Gastrocnemius medialis (tissue), 4 donors: ENCODE measurements at places on chromosomes 5 and 9.

DNA sequence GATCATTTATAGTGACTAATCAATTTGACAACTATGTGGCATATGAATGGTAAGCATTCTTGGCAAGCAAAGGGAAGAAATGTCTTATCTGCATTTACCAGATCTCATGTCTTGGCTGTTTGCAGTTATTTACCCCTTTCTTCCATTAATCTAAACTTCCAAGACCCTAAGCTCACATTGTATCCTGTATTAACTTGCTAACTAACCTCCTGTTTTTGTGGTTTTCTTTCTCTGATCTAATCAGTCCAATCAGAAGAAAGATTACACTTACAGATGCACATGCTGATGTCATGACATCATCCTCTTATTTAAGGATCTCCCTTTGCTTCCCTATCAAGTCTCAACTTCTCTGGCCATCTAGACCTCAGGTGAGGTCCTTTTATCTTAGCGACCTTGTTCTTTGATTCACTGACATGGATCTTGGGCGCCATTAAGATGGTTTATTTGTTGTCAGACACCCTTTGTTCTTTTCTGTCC is 95.5 kb downstream of the F2RL2 start:
- no peaks in the 10 kb centered on the region for H3K4me1 ChIP-seq
- DNase-seq: no peak
- no peak overlapping the region for H3K4me3 ChIP-seq
- H3K36me3 ChIP-seq: no peaks in the 10 kb centered on the region
- no peaks in the 10 kb centered on the region for H3K27me3 ChIP-seq

DNA sequence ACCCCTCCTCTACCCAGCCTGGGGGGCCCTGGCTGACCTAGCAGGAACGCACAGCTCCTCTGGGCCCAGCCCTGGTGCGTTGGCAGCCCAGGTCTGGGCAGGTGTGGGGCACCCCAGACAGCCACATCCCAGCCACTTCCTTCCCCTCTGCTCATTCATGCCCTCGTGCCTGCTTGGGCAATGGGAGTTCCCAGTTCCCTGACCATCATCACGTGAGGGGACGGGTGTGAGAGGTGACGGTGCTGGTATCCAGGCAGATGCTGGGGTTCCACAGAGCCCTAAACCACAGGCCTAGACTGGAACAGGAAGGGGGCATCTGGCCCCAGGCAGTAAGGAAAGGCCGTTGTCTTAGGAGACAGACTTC is 8.4 kb downstream of the RALGDS start:
- peaks cover 37% of the 10 kb centered on the region for H3K36me3 ChIP-seq
- no peak overlapping the region for H3K4me3 ChIP-seq
- no peaks in the 10 kb centered on the region for H3K27me3 ChIP-seq
- H3K4me1 ChIP-seq: peaks cover 56% of the 10 kb centered on the region

DNA sequence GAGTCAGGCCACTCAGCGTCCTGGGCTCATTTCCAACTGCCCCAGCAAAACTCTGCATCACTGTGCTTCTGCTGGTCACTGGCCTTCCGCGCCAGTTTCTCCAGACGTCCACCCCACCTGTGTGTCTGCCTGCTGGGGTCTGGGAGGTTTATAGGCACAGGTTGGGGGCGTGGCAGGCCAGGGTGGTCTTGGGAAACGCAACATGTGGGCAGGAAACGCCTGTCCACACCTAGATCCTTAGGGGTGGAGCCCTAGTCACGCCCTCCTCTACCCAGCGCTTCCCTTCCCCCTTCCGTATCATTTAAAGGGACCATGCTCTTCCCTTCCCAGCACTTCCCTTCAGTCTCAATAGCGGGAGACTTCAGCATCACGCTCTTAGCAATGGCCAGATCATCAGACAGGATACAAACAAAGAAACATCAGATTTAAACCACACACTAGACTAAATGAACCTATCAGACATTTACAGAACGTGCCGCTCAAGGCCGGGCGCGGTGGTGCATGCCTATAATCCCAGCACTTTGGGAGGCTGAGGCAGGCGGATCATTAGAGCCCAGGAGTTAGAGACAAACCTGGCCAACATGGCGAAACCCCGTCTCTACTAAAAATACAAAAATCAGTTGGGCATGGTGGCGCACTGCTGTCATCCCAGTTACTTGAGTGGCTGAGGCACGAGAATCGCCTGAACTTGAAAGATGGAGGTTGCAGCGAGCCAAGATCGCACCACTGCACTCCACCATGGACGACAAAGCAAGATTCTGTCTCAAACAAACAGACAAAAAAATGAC is 11.8 kb upstream of the BTNL9 start:
- H3K36me3 ChIP-seq: no peaks in the 10 kb centered on the region
- H3K4me3 ChIP-seq: no peak overlapping the region
- H3K27ac ChIP-seq: no peak overlapping the region
- no peaks in the 10 kb centered on the region for H3K4me1 ChIP-seq
- no peak for DNase-seq

- peaks cover 4% of the 10 kb centered on the region for H3K4me1 ChIP-seq
- peak; percentile 6 for DNase-seq
- peak overlapping the region; percentile 40 for H3K4me3 ChIP-seq
- H3K36me3 ChIP-seq: no peaks in the 10 kb centered on the region
- no peak overlapping the region for H3K27ac ChIP-seq
- H3K27me3 ChIP-seq: no peaks in the 10 kb centered on the region
These were observed 33.3 kb downstream of the DMRT2 start for GRCh38 chr9:1083325-1083913.
